AG08396 (cell line): ENCODE measurements at places on chromosomes 3 and 15.
A peak's percentile ranks its signal among the peaks of the same experiment; 100 is the strongest.

- DNase-seq = no peak
Observed at GRCh38 chr3:153244961-153245360, 82.9 kb downstream of the RAP2B start.

GRCh38 chr15:87573534-87573933 lies 683.0 kb downstream of the NTRK3 start:
- no peak for DNase-seq

- no peak for DNase-seq
Observed at GRCh38 chr15:77564938-77565337, 67.8 kb downstream of the LINGO1 start.

GRCh38 chr3:161766331-161766730 lies 269.7 kb downstream of the OTOL1 start:
- DNase-seq = no peak

DNA sequence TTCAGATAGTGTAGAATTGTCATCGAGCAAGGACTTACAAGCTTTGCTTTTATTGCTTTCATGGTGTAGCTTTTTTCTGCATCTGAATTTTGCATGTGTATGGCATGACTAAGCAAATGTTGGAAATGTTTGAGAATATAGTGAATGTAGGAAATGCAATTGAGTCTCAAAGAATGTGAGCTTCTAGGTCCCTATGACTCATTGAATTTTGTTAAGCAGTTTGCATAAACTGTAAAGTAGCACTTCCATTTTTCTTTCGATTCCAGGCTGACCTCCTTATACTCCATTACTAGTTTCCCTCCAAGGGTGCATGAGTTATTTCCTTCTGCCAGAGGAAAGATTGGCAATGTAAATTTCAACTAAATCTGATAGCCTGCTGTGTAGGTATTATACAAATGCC lies 619.2 kb downstream of the DIPK2A start:
- DNase-seq = peak; percentile 59

DNA sequence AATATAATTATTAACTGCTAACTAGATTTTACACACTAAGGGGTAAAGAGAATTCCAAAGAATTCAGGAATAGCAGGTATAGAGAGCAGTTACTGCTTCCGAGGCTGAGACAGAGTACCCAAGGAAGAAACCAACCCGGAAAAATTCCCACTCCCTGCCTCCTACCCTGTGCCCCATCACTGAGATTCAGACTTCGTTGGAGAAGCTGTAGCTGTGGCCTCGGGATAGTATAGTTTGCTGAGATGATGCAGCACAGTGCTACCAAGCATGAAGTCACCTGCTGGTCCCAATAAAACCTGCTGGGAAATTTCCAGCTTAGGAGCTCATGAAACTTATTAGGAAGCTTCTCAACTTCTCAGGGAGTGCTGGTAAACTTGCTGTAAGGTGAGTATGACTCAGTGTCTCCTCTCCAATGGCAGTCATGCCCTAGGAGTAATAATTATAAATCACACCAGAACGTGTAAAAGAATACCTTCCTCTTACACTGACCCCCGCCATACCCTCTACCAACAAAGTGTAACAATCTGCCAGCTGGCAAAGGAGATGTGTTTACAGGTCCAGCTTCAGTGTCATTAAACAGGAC lies 215.2 kb upstream of the ROBO2 start:
- no peak for DNase-seq

- DNase-seq = no peak
Observed at GRCh38 chr3:193552923-193553322, 1.8 kb downstream of the ATP13A4 start.

GRCh38 chr15:77982127-77982490 lies 95.4 kb downstream of the TBC1D2B start:
- no peak for DNase-seq

DNA sequence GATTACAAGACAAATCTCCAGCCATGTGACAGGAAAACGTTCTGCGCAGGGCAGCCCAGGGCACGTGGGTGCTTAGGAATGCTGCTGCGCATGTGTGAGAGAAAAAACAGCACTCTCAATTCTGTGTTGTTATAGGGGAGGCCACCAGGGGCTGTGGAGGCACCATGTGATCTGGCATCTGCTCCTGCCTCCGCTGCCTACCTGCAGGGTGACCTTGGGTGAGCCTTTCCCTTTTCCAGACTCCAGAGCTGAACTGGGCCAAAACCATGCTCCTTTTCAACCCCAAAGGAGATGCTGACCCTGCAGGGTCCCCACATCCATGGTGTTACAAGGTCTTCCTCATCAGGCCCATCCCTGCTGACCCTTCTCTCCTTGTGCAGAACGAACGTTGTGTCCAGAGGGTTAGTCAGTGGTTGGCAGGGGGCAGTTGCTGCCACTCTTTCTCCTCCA lies 81.5 kb upstream of the RASGRF1 start:
- DNase-seq = no peak

GRCh38 chr3:8519774-8520448 lies 18.3 kb downstream of the LMCD1 start:
- no peak for DNase-seq

GRCh38 chr3:134370611-134371531 lies 3.4 kb downstream of the AMOTL2 start:
- DNase-seq = no peak

GRCh38 chr3:182708810-182709209 lies 84.5 kb upstream of the ATP11B start:
- DNase-seq = no peak

DNA sequence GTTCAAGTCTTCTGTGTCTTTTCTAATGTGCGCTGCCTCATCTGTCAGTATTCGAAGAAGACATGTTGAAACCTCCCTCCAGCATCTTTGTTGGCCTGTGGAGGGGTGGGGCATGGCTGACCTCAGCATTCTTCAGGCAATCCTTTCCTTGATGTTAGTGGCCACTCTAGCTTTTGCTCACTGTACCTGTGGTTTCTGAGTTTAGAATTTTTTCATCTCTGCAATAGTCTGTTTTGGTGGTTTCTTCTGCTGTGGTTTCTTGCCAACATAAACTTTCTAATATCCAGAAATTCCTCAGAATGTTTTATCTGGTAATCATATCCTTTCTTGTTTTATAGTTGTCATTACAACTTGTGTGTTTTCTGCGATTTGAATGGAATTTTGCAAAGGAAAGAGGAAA lies 251.3 kb upstream of the NR2E3 start:
- peak; percentile 59 for DNase-seq

- no peak for DNase-seq
Observed at GRCh38 chr3:183526838-183527427, 28.6 kb downstream of the KLHL6 start.

DNA sequence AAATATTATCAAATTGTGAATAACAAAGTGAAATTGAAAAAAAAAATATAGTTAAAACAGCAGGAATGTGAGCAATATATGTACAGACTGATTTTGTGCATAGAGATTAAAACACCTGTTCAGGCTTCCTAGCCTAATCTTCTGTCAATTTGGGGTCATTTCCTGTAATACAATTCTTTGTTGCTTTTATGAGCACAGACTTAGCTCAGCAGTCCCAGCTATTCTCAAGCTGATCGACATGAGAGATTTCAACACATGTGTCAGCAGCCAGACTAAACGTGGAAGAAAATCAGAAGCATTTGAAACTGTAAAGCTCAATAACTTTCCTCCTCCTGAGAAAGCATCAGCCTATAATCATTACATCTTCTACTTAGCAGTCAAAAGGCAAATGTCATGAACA lies 1.6 kb upstream of the FHIT start:
- no peak for DNase-seq

- DNase-seq = peak; percentile 9
Observed at GRCh38 chr3:174862666-174863065, 3.5 kb downstream of the NAALADL2 start.

DNA sequence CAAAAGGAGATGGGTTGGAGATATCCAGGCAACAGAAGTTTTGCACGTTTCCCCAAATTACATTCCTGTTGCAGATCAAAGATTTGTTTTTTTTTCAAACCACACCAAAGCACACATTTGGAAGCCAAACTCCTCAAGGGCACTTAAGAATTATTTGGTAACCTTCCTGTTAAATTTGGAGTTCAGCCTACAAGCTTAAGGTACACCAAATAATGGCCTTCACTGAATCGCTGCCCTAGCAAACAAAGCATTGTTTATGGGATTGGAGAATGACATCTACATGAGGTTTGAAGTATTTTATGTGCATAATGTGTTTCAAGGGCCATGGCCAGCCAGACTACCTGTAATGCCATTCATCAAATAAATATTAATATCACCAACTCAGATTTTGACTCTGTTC lies 357.9 kb downstream of the RORA start:
- DNase-seq = no peak

GRCh38 chr3:129016356-129016719 lies 15.2 kb downstream of the EFCC1 start:
- DNase-seq = no peak

- DNase-seq = no peak
Observed at GRCh38 chr3:98761643-98762229, 1.4 kb upstream of the ST3GAL6 start.

DNA sequence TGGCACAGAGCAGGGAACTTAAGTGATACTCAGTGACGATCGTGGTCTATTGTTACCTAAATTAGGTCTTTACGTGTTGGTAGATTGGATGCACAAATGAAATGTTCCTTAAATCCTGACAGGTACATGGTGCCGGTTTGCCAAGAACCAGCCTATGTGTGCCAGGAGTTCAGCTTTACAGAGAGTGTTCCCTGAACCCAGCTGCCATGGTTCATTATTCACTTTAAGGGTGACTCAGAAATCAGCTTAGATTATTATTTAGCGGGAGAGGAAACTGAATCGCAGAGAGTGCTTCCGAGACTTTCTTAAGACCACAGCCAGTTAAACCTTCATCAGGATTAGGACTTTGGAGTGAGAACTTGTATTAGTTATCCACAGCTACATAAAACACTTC lies 21.5 kb downstream of the FAM43A start:
- DNase-seq = no peak

DNA sequence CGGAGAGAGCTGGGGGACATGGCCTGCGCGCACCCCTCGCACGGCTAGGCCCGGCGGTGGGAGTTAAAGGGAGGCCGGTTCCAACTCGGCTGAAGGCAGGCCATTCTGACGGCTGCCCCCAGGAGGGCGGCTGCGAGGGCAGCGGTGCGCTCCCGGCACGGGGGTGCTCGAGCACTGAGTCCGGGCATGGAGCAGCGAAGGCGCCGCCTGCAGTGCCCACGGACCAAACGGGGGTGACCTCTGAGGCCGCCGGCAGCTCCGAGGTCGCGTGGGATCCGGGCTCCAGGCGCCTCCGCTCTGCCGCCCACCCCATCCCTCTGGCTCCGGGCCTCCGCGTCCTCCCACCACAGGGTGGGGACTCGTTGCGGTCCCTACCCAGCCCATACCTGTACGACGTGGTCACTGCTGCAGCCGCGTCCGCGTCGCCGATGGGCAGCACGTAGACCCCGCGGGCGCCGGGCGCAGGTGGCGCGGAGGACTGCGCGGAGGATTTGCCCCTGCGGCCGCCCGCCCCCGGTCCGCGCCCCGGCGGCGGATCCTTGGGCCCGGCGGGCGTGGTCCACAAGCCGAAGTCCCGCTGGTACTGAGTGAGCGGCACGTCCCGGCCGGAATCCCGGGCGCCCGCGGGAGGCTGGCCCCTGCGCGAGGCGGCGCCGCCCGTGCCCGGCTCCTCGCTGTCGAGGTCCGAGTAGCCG lies 469 bp downstream of the MAP6D1 start:
- peak; percentile 66 for DNase-seq

DNA sequence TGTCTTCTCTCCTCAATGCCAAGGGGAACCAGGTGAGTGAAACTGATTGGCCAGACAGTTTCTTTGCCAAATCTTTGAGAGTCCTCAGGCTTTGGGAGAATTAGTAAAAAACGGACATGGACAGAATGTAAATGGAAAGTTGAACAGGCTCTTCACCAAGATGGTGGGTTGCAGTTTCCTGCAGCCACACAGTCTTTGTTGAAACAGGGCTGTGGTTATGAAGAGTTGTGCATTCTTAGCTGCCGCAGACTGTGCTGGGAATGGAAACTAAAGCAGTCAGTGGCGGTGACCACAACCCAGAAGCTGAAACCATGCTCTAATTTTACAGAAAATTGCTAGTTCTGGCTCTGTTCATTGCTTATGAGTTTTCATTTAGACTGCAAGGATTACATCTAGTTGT lies 42.1 kb upstream of the TASOR start:
- no peak for DNase-seq

DNA sequence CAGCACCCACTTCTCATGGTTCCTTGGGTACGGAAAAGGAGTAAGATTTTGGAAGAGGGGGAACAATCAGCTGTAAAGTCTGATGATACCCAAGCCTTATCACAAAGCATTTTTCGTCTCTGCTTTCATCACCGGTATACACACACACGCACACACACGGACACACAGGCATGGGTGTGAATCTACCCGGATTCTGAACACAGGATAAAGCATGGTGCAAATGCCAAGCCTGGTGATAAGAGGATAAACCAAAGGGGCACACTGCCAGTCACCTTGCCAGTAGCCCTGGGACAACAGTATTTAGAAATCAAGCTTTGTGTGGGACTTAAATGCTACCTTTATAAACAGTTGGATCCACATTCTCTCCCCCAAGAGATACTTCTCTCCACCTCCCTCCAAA lies 22.2 kb downstream of the FAM174B start:
- DNase-seq = no peak

DNA sequence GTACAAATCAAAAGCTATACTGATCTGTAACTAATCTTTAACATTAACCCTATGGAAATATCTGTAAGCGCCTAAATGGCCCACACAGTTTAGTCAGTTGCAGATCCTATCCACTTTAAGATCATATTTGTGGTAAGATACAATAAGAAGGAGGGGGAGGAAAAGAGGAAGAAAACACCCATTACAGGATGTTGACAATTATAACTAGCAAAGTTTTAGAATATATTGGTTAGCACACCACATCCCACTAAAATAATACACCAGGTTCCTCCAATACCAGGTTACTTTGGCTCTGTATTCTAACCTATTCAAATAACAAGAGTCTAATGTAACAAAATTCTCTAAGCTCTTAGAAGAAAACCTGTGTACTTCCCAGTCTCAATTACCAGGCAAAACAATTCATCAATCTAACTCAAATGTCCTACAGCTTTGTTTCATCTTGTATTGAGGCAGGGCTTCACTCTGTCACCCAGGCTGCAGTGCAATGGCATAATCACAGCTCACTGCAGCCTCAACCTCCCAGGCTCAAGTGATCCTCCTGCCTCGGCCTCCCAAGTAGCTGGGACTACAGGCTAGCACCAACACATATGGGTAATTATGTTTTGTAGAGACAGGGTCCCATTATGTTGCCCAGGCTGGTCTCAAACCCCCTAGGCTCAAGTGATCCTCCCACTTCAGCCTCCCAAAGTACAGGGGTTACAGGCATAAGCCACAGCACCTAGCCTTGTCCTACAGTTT lies 4.2 kb downstream of the SLC4A7 start:
- no peak for DNase-seq

DNA sequence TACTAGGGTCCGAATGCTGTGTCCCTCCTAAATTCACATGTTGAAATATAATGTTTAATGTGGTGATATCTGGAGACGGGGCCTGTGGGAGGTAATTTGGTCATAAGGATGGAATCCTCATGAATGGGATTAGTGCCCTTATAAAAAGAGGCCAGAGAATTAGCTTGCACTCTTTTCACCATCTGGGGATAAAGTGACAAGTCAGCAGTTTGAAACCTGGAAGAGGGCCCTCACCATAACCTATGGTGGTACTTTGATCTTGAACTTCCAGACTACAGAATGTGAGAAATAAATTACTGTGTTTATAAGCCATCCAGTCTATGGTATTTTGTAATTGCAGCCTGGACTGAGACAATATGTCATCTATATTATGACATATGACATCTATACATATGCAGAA lies 132.1 kb downstream of the ISL2 start:
- no peak for DNase-seq
